ENCODE measurements at places on chromosomes 5 and 9.

DNA sequence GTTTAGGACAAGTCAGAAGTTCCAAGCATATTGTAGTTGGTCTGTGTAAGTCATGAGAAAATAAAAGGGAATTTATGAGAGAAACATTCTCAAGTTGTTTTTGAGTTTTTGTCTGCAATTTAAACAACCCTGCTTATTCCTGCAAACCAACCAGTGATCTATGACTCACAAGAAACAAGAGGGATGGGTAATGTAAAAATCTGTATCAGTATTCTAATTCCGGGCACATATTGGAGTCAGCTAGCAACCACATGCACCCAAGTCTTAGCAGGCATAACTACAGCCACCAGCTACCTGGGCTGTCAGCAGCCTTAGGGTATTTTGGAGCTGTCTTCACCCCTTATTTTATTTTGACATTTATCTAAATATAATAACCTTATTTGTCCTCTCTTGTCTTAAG is 128.7 kb upstream of the APC start:
- no peak for DNase-seq

GRCh38 chr5:132474881-132475496 is 15.6 kb downstream of the IRF1 start:
- DNase-seq = no peak

GRCh38 chr5:1226231-1226630 is 1.1 kb downstream of the SLC6A18 start:
- no peak for DNase-seq

GRCh38 chr5:74201334-74202081 is 439.0 kb downstream of the ENC1 start:
- no peak for DNase-seq

- no peak for DNase-seq
These were observed 37.3 kb upstream of the ZNF622 start for GRCh38 chr5:16502866-16503265.

DNA sequence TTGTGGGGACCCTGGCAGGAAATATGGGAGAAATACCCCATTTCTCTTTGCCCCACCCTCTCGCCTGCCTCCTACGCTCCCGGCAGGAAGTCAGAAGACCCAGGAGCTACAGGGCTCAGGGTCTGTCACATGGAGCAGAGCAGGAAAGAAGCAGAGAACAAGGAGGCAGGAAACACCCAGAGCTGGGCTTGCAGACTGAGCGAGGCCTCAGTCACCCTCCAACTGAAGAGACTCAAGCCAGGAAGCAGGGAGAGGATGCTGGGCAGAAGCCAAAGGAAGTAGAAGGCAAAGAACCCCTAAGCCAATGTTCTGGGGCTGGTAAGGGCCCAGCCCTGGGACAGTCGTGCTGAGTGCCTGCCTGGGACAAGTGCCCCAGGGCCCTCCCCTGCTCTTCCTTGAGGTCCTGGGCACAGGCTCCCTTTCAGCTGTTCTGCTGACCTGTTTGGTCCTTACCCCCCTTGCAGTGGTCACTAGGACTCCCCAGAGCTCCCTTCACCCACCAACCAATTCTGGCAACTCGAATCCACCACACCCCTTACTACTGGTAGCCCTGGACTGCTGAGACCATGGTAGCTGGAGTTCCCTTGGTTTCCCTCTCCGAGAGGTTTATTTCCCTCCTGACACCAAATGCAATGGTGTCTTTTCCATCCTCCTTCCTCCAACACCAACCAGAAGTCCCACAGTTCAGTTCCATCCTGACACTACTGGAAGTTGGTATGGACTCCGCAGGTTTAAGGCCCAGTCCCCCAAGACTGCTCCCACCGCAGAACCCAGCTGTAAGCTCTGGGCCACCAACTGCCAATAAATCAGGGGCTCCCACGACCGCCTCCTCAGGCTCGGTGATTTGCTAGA is 157.5 kb downstream of the COL23A1 start:
- no peak for DNase-seq

- DNase-seq = no peak
These were observed 98.4 kb downstream of the C9orf152 start for GRCh38 chr9:110109333-110110092.

- DNase-seq = no peak
These were observed 752.9 kb downstream of the CDH18 start for GRCh38 chr5:19235101-19235584.

DNA sequence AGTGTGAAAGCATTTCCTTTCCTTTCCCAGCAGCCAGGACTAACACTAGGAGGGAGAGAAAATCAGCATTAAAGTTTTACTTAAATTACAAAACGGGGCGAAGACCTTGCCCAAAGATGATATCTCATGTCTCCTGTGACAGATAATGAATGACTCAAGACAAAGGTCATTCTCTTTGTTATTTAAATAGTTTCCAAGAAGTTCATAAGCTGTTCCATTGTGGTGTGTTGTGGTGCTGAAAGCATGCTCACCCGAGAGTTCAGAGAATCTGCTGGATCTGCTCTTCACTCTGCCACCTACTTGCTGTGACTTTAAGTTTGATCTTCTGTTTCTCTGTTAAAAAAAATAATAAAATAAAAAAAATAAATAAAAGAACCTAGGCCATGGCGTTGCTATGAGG is 265.9 kb upstream of the NR4A3 start:
- DNase-seq = no peak

DNA sequence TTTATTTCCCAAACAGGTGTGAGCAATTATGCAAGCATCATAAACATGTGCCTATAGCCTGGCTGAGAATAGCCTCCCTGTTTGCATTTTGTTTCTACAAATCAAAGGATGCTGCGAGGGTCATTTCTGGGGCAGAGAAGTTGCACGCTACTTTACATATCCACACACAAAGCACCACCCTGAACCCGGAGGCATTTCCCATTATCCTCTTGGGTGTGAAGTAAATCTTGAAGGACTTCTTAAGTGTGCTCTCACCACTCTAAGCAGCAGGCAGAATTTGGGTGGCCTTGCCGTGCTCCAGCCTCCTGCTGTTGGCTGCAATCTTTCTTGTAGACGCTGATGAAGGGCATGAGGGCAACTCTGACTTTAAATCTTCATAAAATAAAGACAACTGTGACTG is 124.0 kb upstream of the TLE4 start:
- no peak for DNase-seq

DNA sequence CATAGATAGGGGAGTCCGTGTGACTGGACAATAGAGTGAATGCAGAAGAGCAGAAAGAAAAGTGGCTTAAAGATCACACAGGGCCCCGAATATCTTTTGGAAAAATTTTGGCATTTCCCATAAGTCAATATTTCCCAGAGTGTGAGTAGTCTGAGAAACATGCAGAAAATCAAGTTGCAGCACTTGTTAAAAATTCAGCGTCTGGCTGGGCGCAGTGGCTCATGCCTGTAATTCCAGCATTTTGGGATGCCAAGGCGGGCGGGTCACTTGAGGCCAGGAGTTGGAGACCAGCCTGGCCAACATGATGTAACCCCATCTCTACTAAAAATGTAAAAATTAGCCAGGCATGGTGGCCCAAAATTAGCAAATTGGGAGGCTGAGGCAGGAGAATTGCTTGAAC is 227.0 kb downstream of the DRD1 start:
- DNase-seq = no peak

- no peak for DNase-seq
These were observed 112.0 kb downstream of the OLFM1 start for GRCh38 chr9:135199489-135199888.
